Fibroblast of skin of right quadriceps (primary cell): ENCODE measurements at places on chromosomes 2 and 18.
A peak's percentile ranks its signal among the peaks of the same experiment; 100 is the strongest.

DNA sequence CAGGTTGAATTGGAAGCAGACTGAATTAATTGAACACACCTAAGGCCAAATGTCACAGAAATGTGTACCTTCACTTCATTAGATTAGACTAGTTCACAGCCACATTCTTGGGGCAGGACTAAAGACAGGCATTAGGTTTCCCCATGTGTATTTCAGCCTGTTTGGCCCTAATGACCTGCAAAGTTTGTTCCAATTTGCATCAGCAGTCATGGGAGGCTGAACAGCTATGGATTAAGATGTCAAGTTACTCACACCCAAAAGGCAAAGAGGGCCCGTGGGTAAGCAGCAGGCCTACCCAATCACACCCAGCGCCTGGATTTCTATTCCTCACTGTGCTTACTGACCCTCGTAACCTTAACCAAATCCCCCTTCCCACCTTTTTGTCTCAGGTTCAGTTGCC is 99.6 kb upstream of the RIOK3 start:
- DNase-seq = no peak

GRCh38 chr2:196513796-196514526 is 125.6 kb upstream of the CCDC150 start:
- DNase-seq = no peak

DNA sequence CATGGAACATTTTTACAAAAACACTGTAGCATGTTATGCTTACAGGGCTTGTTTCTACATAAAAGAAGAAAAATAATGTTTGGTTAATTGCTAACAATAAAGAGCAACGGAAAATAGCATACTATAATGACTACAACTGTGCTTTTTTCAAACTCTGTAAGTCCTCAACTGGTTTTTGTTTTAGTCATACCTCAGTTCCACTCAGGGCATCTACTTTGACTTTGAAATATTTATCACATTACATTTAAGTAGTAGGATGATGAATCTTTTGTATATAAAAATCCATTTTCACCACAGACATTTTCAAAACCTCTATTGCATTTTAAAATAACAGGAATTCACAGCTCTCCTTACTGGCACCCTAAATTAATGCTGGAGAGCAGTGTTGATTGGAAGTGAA is 8.3 kb downstream of the SATB2 start:
- no peak for DNase-seq

GRCh38 chr2:20178666-20179465 is 46.1 kb downstream of the SDC1 start:
- no peak for DNase-seq

GRCh38 chr2:104849618-104850141 is 4.2 kb upstream of the POU3F3 start:
- DNase-seq = peak; percentile 48

DNA sequence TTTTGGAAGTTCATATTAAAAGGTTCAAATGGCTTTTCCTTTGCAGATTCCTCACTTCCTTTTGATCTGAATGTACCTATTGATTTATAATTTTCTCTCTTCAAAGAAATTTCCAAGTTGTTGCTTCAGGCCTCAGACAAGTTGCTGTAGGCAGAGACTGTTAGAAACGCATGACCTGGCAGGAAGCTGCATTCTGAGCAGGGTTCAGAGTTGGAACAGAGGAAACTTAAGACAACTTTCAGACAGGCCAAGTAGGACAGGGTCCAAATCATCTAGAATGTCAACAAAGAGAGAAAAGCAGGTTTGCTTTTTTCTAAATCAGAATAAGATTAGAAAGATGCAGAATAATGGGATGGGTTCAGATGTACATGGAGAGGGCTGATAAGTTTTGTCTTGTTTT is 416.3 kb downstream of the LRP1B start:
- no peak for DNase-seq

- no peak for DNase-seq
Observed at GRCh38 chr2:145541028-145541427, 1021.1 kb upstream of the ZEB2 start.

- peak; percentile 28 for DNase-seq
Observed at GRCh38 chr2:54073796-54074195, 41.6 kb upstream of the ACYP2 start.

DNA sequence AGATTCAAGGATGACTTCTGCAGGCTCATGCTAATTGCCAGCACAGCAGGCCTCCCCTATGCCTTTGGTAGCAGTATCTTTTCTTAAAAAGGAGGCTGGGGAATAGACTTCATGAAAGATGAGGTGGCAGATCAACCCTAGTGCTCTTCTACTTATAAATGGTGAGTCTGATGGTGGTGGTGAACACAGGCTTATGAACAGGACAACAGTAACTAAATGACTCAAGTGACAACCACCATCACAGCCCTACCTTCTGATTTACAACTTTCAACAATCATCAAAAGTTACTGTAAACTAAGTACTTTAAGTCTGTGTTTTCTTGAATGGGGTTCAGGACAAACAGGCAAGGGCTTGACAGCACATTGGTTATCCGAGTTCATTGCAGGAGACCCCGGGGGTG is 39.3 kb downstream of the PAIP2B start:
- DNase-seq = no peak

- DNase-seq = no peak
Observed at GRCh38 chr2:162676515-162676914, 162.1 kb downstream of the KCNH7 start.

- peak; percentile 33 for DNase-seq
Observed at GRCh38 chr2:96872591-96873349, 2.9 kb upstream of the SEMA4C start.

GRCh38 chr2:122514451-122514996 is 759.1 kb downstream of the TSN start:
- no peak for DNase-seq

DNA sequence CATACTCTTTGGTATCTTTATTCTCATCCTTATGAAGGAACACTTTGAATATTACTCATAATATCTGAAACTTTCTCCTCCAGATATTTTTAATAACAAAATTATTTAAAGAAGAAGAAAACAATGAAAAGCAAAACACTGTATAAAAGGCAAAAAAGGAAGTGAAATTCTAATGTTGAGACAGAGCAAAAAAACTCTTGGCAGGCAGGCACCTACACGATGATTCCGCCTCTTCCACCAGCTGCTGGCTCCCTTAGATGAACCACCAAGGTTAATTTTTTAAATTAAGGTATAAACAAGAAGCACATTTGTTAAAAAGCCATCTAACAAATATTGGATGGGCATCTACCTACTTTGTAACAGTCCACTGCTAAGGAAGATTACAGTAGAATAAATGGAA is 434.7 kb downstream of the EPHA4 start:
- no peak for DNase-seq

GRCh38 chr2:236521556-236521955 is 48.1 kb upstream of the ACKR3 start:
- DNase-seq = no peak

- DNase-seq = no peak
Observed at GRCh38 chr2:167582619-167583018, 664.8 kb downstream of the STK39 start.

DNA sequence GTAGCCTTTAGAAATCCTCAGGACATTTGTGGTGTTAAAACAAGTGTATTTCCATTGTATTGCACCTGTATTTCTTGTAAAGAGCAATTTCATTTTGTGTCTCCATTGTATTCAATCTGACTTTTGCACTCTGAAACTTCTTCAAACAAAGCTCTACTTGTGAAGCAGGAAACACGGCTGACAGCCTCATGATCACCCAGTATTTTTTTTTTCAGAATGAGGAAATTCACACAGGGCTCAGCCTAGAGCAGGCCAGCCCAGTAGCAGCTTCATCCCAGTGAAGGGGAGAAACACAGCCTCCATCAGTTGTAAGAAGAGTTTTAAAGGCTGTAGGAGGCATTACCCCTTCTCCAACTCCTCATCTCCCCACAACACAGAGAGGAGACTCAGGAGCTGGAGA is 175.9 kb upstream of the KLHL29 start:
- no peak for DNase-seq

GRCh38 chr2:144659731-144660275 is 139.9 kb upstream of the ZEB2 start:
- DNase-seq = peak; percentile 96

DNA sequence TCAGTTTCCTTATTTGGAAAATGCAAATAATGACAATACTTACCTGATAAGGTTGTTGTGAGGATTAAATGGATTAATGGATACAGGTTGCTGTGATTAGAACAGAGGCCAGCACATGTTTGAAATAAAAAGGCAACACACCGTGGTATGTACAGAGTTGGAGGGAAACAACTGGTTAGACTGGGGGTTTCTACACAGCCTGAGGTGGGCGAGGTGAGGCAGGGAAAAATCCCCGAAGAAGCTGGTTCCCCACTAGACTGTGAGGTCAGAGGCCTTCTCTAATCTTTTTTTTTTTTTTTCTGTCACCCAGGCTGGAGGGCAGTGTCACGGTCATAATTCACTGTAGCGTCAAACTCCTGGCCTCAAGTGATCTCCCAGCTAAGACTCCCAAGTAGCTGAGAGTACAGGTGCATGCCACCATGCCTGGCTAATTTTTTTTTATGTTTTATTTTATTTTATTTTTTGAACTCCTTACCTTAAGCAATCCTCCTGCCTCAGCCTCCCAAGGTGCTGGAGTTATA is 1.2 kb upstream of the E2F6 start:
- DNase-seq = no peak

GRCh38 chr18:56975276-56975675 is 171.6 kb upstream of the BOD1L2 start:
- no peak for DNase-seq

DNA sequence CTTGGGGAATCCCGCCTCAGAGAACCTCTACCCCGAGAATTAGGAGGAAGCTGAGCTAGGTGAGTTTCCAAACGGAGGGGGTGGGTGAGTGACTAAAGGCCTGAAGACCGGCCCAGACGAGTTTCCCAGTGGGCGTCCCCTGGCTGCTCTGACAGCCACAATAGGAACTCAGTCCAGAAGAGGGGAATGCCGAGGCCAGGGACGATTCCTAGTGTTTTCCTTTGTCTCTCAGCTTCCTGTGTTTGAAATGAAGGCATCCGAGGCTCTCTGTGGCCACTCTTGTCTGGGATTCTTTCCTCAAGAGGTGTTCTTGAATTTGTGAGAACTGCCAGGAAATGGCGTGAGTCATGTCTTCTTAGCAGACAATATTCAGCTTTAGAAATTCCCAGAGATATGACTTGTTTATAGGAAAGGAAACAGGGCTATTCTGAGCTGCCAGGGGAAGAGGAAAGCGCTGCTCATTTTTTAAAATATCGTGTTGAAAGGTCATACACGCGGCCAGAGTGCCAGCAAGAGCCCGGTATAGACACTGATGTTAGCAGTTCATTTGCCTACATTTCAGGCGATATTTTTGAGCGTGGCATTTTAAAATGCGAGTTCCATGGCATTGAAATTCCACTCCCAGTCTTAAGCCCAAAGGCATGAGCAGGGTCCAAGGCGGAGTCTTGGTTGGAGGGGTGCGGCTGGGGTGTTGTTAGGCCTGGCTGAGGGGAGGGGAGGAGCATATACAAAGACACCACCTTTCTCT is 169.1 kb upstream of the KLF7 start:
- DNase-seq = peak; percentile 99

DNA sequence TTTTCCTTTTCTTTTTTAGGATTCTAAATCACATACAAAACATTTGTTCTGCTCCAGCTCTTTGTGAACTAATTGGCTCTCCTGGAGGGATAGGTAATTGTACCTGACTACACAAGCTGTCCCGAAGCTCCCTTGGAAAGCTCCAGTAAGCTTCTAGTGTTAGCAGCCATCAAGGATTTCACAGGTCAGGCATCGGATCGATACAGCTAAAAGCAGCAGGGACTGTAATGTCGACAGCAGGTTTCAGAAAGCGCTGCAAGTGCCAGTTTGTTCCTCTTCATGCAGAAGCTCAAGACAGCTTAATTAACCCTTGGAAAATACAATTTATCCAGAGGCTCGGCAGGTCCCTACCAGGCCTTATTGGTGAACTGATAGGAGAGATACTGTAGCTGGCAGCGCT is 87.2 kb upstream of the VRK2 start:
- no peak for DNase-seq

DNA sequence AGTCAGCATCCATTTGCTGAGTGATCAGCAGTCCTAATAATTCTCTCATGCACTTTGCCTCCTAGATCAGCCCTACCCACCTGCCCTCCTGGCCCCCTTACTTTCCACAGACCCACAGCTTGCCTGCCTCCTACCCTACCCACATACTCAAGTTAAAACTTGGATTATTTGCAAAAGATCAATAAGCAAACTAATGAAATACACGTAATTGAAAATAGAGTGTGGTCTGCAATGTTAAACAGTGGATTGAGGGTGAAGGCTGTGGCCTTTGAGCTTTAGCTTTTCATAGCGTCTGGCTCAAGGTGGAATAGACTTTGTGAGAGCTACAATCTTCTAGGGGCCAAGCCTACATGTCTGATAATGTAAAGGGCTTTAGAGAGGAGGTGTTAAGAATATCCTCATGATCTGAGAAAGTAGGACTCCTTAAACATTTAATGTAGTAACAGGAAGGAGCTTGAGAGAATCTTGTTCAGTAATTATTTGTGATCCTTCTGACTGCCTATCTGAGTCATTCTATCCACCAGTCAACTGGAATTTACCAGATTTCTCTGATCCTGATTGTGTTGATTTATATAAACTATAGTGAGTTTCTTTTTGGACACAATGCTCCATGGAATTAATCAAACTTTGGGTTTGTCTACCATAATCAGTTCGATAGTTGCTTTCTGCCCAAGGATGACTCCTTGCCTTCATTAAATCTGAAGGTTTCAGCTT is 310.0 kb downstream of the HRH4 start:
- DNase-seq = no peak

DNA sequence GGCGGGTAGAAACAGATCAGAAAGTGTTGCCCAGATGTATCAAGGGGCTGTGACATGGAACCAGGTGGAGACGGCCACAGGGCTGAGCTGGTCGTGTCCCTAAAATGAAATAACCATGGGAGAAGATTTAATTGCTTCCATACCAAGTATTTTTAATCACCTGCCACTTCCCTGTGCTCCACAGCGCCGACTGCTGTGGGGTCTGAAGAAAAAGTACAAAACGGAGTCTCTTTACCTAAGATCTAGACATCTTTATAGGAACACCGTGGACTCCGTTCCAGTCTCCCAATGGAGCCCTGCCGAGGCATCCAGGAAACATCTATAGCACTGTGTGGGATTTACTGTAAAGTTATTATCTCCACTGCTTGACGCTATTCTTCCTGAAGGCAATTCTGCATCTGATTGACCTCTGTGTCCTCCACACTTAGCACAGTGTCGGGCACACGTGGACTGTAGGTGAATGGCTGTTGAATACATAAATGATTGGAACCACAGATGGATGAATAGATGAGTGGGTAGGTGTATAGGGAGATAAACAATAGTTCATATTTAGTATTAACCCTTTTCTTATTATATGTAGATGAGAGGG is 21.6 kb upstream of the GYPC start:
- DNase-seq = no peak

- DNase-seq = peak; percentile 21
Observed at GRCh38 chr2:101596333-101596732, 101.2 kb upstream of the MAP4K4 start.

- peak; percentile 80 for DNase-seq
Observed at GRCh38 chr2:133780099-133780996, 212.1 kb upstream of the NCKAP5 start.

DNA sequence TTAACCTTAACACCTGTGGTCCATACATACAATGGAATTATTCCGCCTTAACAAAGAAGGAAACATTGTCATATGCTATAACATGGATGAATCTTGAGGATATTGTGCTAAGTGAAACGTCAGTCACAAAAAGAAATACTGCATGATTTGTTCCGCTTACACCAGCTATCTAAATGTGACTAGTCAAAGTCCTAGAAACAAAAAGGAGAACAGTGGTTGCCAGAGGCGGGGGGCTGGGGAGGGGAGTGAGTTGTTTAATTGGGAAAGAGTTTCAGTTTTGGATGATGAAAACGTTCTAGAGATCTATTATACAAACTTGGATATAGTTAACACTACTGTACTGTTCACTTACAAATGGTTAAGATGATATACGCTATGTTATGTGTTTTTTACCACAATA is 72.0 kb downstream of the SPRED2 start:
- DNase-seq = no peak
